NCI-H524 (cell line): ENCODE measurements at places on chromosomes 2 and 18.

DNA sequence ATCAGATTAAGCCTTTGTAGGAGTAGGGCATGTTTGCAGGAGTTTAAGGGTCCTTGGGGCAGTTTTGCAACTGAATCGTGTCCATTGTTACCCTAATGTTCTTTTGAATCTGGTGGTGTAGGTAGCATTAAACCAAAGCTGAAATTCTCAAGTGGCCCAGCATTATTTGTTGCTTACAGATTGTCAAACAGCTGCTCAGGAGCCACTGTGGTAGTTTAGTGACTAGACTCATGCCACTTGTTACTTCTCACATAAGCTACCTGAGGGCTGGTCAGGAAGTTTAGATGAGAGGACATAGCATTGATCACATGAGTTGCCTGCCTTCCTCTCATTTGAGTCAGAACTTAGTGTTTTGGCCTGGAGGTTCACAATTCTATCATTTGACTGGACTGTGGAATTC, 157.6 kb downstream of the HAUS1 start:
- no peak for DNase-seq

DNA sequence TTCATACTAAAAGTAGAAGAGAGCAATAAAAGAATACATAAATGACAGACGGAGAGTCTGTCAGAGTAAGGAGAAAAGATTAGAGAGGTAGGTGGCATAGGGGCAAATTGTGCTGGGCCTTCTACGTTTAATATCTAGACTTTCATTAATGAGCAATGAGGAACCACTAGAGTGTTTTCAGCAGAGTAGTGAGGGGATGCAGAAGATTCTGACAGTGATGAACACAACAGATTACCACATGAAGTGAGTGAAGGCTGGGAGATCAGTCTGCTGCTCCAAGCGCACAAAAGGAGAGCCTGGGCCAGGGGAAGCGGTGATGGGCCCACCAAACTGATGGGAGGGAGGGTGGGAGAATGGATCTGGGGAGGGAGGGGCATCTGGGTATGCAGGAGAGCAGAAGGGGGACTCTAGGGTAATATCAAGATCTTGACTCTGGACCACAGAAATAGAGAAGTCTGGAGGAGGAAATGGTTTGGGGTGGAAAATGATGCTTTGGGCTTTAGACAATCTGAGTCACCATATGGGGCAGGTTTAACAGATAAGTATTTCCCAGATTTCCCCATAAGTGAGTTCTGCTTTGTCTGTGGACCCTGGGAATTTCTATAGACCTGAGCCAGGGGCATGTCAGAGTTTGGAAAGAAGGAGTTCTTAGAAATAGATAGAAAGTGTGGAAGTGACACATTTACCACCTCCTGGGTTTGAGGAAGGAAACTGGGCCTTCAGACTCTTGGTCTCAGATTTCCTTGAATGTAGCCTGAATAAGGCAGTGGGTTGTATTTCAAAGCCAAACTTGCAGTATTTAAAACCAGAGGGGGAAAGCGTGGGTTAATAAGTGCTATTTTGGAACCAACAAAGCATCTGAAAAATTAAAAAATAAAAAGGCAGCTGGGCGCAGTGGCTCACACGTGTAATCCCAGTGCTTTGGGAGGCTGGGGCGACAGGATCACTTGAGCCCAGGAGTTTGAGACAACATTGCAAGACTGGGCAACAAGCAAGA, 15.0 kb upstream of the IL1A start:
- no peak for DNase-seq

GRCh38 chr2:188865681-188866080, 108.5 kb upstream of the COL3A1 start:
- no peak for DNase-seq

- DNase-seq = no peak
Observed at GRCh38 chr2:197813093-197813787, 8.8 kb downstream of the PLCL1 start.

DNA sequence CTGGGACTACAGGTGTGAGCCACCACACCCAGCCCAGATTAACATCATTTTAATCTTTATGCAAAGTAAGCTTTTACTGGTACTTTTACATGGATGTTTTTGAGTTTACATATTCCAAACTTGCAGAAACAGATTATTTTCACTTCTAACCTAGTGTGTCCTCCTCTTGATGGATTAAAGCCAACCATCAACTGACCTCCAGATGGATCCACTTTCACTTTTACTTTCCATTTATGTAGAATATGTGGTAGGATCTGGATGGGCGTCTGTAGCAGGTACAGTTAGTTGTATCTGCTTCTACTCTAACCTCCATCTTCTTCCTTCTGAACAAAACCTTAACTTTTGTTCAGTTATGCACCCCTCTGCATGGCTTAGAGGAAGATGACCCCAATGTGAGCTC, 264.1 kb downstream of the CDH20 start:
- DNase-seq = no peak

GRCh38 chr2:127576433-127577207, 41.1 kb downstream of the MYO7B start:
- DNase-seq = no peak

- DNase-seq = no peak
Observed at GRCh38 chr2:29850794-29851193, 70.6 kb downstream of the ALK start.

GRCh38 chr2:71801969-71802368, 345.7 kb downstream of the CYP26B1 start:
- DNase-seq = peak; percentile 24

GRCh38 chr18:58449464-58449863, 179.4 kb downstream of the ALPK2 start:
- DNase-seq = no peak

DNA sequence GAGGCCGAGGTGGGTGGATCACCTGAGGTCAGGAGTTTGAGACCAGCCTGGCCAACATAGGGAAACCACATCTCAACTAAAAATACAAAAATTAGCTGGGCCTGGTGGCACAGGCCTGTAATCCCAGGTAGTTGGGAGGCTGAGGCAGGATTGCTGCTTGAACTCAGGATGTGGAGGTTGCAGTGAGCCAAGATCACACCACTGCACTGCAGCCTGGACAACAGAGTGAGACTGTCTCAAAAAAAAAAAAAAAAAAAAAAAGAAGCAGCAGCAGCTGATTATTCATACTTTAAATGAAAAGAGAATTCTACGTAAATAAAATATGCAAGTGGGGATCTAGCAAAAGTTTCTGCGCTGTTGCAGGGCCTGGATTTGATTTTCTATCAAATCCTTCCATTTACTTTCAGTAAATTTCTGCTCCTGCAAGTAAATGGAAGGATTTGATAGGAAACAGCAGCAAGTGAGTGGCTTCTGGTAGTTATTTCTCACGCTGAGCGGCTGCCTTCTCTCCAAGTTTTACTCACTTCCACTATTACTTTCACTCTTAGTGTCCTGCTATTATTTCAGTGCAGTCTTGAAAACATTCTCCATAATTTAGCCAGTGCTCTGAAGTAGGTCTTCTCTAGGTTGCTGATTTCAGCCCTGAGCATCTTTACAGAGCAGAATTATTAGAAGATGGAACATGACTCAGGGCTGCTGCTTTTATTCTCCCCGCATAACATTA, 68.4 kb downstream of the SLC16A14 start:
- DNase-seq = no peak

- DNase-seq = no peak
Observed at GRCh38 chr2:107588181-107588580, 238.5 kb upstream of the RGPD4 start.

DNA sequence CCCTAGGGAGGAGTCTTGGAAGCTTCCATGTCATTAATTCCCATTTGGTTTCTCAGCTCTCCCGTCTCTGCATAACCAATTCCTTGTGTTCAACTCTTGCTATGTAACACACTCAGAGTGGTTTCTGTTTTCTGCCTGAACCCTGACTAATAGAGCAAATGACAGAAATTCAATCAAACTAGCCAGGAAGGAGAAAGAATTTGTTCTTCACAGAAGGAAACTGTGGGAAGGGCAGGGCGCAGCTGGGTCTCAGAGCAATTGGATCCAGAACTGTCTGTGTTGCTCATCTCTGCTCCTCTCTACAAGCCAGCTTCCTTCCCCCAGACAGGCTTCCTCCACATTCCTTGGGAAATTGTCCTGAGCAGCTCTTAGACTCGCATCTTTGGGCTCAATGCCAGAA, 269.8 kb downstream of the TNS1 start:
- DNase-seq = no peak

DNA sequence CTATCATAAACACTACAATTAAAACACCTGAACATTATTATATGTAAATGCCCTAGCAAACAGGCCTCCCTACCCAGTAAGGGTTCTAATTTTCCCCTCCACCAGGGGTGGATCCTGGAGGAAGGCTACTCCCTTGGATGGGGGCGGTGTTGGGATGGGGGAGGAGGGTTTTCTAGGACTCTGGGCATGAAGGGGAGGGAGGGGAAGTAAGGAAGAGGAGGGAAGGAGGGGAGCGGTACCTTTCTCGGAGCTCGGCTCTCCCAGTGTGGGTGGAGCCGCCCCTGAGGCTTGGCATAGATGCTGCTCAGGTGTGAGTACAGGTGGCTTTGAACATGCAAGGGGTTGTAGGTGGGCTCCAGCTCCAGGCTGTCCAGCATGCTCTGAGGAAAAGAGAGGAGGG, 5.4 kb downstream of the DOK1 start:
- DNase-seq = no peak

- no peak for DNase-seq
Observed at GRCh38 chr2:102025016-102025501, 33.3 kb downstream of the IL1R2 start.

- no peak for DNase-seq
Observed at GRCh38 chr2:147345246-147345645, 499.6 kb upstream of the ACVR2A start.

GRCh38 chr2:172062402-172063004, 22.8 kb upstream of the DLX1 start:
- no peak for DNase-seq

GRCh38 chr2:120109186-120110061, 96.5 kb downstream of the EPB41L5 start:
- DNase-seq = peak; percentile 52

GRCh38 chr2:116489292-116489691, 1325.2 kb upstream of the DDX18 start:
- DNase-seq = no peak

- peak; percentile 71 for DNase-seq
Observed at GRCh38 chr2:45843136-45843535, 191.7 kb downstream of the PRKCE start.

- DNase-seq = no peak
Observed at GRCh38 chr18:7870855-7871254, 303.7 kb downstream of the PTPRM start.

DNA sequence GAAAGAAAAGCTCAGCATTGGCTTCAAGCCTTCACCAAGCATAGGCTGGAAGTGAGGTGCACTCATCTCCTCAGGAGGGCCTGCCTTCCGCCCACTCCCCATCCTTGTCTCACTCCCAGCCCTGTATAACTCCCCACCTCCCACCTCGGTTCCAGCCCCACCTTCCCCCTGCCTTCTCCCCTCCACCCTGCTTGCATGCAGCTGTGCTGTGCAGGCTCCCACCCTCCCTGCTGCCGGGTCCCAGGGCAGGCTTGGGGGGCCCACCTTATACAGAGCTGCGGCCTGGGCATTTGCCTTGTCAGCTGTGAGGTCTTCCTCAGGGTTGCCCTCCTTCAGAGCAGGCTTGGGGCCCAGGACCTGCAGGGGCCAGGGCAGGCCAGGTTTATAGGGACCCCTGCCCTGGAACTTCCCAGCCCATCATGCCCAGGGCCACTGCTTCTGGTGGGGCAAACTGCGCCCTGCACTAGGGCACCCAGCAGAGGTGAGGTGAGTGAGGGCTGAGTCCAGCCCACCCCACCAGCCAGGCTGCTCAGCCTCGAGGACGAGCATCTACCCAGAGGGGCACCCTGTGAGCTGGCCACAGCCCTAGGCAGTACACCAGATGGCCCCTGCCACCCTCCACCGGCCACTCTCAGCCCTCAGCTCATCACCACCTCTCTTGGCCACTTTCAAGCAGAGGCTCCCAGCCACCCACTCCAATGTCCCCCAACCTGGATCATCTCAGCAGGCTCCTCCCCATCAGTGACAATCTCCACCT, 11.6 kb downstream of the CAPG start:
- no peak for DNase-seq

DNA sequence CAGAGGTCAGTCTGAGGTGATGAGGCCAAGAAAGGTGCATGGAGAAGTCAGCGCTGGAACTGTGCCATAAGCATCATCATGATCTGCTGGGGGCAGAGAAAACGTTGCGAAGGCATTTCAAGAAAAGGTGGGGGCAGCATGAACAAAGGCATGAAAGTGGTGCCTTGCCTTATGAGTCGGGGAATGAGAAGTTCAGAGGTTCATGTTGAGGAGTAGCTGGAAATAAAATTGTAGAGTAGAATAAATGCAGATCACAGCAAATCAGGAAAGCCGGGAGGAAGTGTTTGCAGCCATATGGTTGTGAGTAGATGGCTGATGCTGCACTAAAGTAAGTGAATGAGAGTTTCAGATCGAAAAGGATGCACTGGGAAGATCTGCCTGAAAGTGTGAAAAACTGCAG, 72.1 kb upstream of the ARL5A start:
- no peak for DNase-seq

DNA sequence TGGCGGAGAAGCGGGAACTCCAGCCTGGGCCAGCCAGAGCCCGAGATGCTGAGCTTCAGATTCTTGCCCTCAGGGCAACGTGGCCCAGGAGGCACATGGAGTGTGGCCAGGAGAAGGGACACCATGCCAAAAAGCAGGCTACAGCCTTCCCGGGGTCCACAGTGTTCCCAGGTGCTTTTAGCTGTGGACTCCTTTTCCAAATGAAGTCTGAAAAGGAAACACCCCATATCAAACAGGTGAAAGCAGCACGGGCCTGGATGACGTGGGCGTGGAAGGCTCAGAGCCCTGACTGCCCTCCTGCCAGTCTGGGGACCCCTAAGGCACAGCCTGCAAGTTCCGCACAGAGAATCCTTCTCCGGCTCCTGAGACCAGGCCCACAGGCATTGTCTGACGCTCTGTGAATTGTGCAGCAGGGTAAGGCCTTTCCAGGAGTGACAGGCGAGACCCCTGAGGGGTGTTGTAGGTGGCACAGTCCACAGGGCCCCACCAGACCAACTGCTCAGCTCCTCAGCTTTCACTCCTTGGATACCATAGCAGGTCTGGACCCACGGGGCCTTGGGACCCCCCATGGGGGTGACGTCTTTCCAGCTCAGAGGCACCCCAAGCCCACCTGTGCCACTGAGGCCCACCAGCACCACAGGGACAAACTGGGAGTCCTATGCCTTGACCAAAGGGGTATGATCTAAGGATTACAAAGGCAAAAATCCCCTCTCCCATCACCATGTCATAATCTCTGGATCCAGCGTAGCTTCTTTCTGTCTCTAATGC, 69.6 kb upstream of the RAB6C start:
- no peak for DNase-seq

GRCh38 chr2:96090196-96090926, 26.0 kb downstream of the ADRA2B start:
- no peak for DNase-seq
